Smooth muscle cell of the coronary artery (primary cell): ENCODE measurements at places on chromosomes 12 and 14. TPM values are rescaled to one million over a fixed set of nuclear protein-coding genes. Genes with fewer than 3 reads are reported as not detected.

POLE2 gene
- 4.9 and 5.3 TPM in 2 replicates for total RNA-seq

ACACB gene
- 1.2 and 12.1 TPM in 2 replicates for total RNA-seq

TAS2R19 gene
- total RNA-seq: 4.1 and 4.3 TPM in 2 replicates

LRTM2 gene
- total RNA-seq: not detected in 2 replicates
